ENCODE measurements at places on chromosomes 5 and 9.

DNA sequence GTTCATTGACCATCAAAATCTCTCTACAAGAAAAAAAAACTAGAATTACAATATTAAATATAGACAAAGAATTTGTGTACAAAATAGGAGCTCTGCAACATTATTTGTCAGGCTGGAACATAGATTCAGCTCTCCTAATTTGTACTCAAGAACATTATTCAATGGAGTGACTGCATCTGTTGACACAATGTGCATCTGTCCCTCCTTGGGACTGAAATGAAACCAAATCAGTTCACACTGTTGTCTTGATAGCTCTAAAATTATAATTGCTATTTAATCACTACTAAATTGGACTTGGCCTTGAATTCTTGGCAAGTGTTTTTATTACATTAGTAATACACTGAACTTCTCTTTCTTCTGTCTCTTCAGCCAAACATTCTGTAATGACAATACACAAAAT is 47.7 kb downstream of the FTMT start:
- no peak for DNase-seq

GRCh38 chr5:151682751-151683331 is 3.9 kb downstream of the SPARC start:
- DNase-seq, result no peak

DNA sequence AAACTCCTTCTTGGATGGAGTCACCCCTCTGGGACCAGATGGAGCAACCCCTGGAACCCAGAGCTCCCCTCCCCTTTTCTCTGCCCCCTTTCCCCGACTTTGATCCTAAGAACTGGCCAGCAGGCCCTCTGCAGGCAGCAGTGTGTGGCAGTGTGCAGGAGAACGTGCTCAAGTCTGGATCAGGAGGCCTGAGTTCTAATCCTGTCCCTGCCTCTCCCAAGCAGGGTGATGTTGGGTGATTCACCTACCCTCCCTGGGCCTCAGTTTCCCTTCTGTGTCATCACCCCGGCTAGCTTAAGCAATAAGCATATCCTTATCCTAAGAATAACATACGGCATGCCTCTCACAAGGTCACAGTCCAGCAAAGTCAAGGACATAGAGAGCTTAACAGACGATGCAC is 67.6 kb downstream of the C9orf50 start:
- no peak for DNase-seq

- DNase-seq, result no peak
Observed at GRCh38 chr5:31415009-31415923, 116.6 kb downstream of the DROSHA start.

- DNase-seq, result no peak
Observed at GRCh38 chr5:162842727-162843126, 594.7 kb upstream of the CCNG1 start.

- DNase-seq, result no peak
Observed at GRCh38 chr5:139650689-139651042, 2.5 kb downstream of the CXXC5 start.

- no peak for DNase-seq
Observed at GRCh38 chr5:113823696-113824095, 310.2 kb downstream of the YTHDC2 start.

- no peak for DNase-seq
Observed at GRCh38 chr9:130583271-130583670, 3.9 kb downstream of the FUBP3 start.

- DNase-seq, result no peak
Observed at GRCh38 chr5:178165581-178165980, 11.9 kb upstream of the NHP2 start.

GRCh38 chr9:133855802-133856521 is 117.8 kb upstream of the SARDH start:
- peak; percentile 43 for DNase-seq

DNA sequence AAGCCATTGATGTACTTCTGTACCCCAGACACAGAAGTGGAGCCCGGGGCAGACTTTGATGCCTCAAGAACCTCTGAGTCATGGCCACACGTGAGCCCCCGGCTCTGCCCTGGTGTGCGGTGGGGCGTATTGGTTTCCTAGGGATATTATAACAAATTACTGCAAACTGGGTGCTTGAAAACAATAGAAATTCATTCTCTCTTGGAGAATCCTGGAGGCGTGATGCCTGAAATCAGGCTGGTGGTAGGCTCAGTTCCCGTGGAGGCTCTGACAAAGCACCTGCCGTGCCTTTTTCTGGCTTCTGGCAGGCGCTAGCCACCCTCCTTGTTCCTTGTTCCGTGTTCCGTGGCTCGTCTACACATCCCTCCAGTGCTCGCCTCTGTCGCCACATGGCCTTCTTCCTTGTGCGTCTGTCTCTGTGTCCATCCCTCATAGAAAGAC is 24.2 kb downstream of the NEK6 start:
- no peak for DNase-seq

GRCh38 chr5:78881884-78882283 is 103.2 kb downstream of the ARSB start:
- DNase-seq, result no peak

DNA sequence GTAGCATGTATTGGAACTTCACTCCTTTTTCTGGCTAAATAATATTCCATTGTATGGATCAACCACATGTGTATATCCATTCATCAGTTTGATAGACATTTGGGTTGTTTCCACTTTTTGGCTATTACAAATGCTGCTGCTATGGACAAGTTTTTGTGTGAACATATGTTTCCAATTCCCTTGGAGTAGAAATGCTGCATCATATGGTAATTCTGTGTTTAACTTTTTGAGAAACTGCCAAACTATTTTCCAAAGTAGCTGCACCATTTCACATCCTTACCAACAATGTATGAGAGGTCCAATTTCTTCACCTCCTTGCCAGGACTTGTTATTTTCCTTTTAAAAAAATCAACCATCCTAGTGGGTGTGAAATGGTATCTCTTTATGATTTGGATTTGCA is 8.4 kb downstream of the FRRS1L start:
- no peak for DNase-seq

DNA sequence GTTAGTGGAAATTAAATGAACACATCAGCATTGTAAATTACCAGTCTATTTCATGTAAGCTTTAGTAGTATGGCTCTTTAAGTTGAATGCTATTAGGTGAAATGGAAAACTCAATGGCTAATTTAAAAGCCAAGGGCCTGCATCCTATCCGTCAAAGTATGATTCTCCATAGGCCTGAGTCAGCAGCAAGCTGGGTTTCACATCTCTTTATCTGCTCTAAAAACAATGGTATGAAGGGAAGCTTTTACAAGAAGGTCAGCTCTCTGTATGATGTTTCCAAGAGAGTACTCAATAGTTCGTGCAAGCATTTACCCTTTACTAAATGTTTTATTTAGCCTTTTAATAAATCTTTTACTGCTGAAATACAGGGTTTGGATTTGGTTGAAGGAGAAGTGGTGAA is 62.8 kb downstream of the MAP1B start:
- DNase-seq, result no peak

DNA sequence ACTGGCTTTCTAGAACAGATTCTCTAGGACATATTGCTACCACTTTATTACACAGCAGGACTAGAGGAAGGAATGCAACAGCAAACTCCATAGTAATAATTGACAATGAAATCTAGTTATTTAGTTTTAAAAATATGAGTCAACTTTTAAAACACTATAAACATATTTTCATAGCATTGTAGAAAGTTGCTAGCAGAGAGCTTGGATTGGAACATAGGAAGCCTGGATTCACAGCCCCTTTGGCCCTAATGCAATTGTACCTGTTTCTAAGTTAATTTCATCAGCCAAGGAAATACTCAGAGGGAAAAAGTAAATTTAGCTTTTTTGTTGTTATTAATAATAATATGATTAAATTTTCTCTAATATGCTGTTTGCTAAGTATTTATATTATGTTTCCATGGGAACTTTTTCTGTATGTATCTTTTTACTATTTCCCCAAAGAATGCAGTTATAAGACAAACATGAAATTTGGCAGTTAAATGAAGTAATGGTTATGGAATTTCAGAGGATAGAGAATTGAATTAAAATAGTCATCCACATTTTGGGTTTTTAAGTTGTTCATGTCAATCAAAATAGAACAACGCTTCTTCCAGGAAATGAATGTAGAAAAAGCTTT is 45.6 kb downstream of the VCAN start:
- DNase-seq, result no peak

GRCh38 chr5:146475906-146476305 is 28.8 kb downstream of the TCERG1 start:
- no peak for DNase-seq

DNA sequence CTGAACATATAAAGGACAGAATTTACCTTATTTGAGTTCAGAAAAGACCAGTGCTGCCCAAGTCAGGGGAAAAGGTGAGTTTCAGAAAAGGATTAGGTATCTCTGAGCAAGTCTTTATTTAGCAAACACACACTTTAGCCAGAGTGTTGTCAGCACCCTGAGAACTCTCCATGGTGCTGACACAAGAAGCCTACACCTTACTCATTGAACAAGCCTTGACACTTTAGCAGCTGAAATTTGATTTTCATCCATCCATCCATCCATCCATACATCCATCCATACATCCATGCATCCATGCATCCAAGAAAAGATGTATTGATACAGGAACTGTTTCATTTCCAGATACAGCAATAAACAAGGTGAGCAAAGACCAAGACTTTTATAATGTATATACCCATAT is 311.2 kb downstream of the TRIM32 start:
- DNase-seq, result peak; percentile 1

- no peak for DNase-seq
Observed at GRCh38 chr5:116032991-116033390, 719 bp downstream of the ARL14EPL start.

GRCh38 chr5:59661954-59662615 is 231.4 kb downstream of the PDE4D start:
- peak; percentile 79 for DNase-seq

- no peak for DNase-seq
Observed at GRCh38 chr5:32523625-32524024, 61.7 kb upstream of the SUB1 start.

DNA sequence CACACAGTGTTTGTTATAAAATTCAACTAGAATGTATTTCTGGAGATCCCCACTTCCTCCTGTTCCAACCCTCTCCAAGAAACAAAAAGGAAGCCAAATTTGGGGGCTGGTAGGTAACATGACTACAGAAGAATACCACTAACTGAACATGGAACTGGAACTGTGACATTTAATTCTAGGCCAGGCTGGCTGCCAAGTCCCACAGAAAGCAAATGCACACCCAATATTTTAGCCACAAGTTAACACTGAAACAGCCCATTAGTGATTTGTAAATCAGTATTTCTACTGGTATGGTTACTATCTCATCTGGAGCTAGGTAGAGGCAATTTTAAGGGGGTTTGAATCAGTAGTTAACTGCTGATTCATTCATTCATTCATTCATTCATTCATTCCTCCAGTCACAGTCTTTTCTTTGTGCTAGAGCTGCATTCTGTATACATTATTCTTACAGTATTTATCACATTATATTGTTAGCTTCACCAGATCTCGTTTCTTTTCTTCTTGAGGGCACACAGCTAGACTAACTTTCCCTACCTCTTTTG is 131.7 kb upstream of the GDNF start:
- no peak for DNase-seq

DNA sequence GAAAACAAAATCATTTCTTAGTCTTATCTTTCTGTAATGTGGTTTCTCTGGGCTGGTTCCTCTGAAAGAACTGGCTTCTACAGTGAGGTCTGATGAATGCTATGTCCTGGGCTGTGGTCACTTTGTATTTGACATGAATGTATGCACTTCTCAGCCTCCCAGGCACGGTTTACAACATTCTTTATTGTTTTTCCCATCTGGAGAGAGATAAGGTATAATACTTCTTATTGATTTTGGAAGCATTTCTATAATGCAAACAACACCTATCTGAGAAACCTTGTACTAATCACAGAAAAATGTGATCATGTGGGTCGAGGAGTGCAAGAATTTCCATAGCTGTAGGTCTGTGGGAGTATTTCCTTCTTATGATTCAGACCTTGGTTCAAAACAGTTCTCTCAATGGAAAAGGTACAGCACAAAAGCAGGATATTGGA is 46.9 kb downstream of the ACTBL2 start:
- no peak for DNase-seq

- DNase-seq, result no peak
Observed at GRCh38 chr5:96611946-96612345, 50.2 kb upstream of the CAST start.

- no peak for DNase-seq
Observed at GRCh38 chr5:96668725-96669124, 6.5 kb downstream of the CAST start.

- DNase-seq, result no peak
Observed at GRCh38 chr5:140571105-140571504, 6.5 kb downstream of the SLC35A4 start.

DNA sequence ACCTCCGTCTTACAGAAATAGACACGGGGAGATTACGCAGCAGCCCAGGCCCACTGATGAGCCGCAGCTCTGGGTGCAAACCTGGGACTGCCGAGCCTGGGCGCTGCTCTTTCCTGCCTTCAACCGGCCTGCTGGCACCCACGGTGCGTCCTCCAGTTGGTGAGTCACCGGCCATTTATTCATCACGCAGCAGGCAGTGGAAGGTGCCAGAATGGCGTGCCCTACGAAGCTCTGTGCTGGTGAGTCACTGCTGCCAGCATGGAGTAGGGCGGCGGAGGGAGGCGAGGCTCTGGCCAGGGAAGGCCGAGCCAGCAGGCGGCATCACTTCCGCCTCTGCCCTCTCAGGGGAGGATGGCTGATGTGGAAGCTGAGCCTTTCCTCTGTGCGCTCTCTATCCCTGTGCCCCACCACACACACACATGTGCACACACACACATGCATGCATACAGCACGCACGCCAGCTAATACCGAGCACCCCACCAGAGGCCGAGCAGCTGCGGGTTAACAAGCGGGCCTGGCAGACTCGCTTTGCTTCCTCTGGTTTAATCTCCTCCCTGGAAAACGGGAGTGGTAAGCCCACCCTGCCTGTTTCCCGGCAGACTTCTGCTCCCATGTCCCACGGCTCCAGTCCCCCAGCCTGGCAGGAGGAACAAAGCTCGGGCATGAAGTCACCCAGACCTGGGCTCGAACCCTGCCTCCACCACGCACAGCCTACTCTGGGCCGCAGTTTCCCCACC is 39.2 kb downstream of the OLFM1 start:
- DNase-seq, result no peak

DNA sequence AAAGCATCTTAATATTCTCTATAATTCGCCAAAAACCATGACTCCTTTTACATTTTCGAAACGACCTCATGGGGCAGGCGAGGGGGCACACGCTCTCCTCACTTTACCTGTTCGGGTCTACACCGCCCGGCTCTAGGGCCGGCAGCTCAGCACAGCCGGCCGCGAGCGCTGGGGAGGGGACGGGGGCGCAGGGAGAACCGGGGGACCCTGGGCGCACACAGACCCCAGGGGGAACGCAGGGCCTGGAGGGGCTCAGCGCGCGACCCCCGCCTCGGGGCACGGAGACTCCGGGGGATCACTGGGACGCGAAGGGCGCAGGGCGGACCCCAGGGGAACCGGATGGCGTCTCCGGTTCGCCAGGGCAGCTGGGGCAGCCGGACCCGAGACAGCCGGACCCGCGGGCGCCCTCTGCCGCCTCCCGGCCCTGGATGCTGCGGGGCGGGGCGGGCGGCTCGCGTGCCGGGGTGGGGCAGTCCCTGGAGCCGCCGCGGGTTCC is at the start of gene AHRR:
TSS of gene AHRR (plus strand) at position 485 of the 496 bp plus-strand sequence. CDS start 22,189 bp downstream, outside the sequence.
- peak; percentile 51 for DNase-seq

DNA sequence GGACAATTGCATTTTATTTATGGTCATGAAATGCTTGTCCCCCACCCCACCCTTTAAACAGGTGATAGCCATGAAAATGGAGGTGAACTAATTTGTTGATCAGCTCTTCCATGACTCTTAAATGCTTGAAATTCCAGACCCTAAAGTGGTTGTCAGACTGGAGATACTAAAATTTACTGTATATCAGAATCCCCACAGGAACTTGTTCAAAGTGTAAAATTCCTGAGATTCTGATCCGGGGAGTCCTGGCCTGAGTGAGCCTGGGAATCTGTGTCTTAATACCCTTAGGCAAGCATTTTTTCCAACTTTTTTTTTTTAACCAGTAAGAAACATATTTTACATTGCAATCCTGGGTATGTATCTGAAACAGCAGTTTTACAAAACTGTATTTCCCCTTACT is 4.7 kb downstream of the SKP2 start:
- no peak for DNase-seq
